Natural killer cell treated with Interleukin-12 subunit alpha and Interleukin-12 subunit beta and Interleukin-15 and Interleukin-18, amount 100 ng/mL, for 72 hours (primary cell): ENCODE measurements at places on chromosomes 12 and 14. TPM values are rescaled to one million over a fixed set of nuclear protein-coding genes. Genes with fewer than 3 reads are reported as not detected.

DNA sequence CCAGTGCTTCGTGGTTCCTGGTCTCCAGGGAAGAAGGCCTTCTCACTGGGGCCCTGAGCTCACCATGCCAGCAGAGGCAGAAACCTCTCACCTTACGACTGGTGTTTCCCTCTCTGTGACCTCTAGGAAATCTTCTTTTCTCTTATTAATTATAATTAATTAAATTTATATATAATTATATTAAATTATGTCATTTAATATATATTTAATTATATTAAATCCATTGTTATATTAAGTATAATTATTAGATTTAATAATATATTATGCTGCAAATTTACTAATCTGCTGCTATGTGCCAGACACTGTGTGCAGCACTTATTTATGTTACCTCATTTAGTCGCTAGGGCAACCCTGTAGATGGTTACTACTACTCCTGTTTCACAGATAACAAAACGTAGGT is 70.3 kb upstream of the MBIP start:
- no peaks in the 10 kb centered on the region for H3K36me3 ChIP-seq
- no peaks in the 10 kb centered on the region for H3K4me1 ChIP-seq
- no peak overlapping the region for H3K27ac ChIP-seq
- no peak overlapping the region for H3K4me3 ChIP-seq
- H3K27me3 ChIP-seq, result peaks cover 17% of the 10 kb centered on the region

Gene RGS6
- not detected for total RNA-seq

Gene CLEC2B
- total RNA-seq, result 70.3 TPM

Gene RAD51B
- total RNA-seq, result 67.3 TPM

DNA sequence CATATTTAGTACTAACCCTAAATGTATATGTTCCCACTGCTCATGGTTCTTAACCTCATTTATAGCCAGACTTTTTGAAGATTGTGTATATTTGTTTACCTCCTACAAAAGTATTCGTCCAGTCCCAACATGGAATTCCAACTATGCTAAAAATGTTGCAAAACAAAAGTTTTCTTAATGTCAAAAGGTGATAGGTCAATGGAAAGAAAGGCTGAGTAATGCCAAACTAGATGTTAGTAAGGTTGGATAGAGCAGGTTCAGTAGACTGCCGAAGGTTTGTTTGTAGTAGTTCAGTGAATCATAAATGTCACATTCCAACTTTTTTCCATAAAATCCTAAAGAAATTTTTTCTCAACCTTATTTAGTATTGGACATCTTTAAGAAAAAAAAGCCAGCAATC is 874.5 kb downstream of the FLRT2 start:
- no peaks in the 10 kb centered on the region for H3K36me3 ChIP-seq
- DNase-seq, result no peak
- no peaks in the 10 kb centered on the region for H3K27me3 ChIP-seq

Gene TEX52
- not detected for total RNA-seq

Gene DHRS4L2
- total RNA-seq, result 13.7 TPM

- peak; percentile 22 for DNase-seq
- H3K4me3 ChIP-seq, result no peak overlapping the region
- no peak overlapping the region for H3K27ac ChIP-seq
These were observed 10.1 kb downstream of the ARL6IP4 start for GRCh38 chr12:122990561-122990960.

Gene HCAR2
- 0.64 TPM for total RNA-seq

DNA sequence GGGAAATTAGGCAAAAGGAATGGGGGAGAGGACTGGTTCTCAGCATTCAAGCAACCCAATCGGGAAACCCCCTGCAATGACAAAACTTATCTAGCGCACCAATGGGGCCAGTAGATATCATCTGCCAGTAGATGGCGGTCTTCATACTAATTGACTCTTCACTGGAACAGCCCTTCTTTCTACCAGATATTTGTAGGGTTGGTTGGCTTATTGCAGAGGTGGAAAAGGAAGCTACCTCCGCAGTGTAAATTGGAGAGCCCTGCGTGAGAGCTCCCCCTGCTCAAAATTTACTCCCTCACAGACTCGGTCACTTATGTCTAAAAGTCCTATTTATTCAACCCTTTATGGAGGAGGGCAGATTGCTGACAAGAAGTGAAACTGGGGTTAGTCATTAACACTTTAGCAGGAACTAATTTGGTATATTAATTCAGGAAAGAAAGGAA is 166.1 kb upstream of the CCND2 start:
- no peaks in the 10 kb centered on the region for H3K27me3 ChIP-seq
- H3K27ac ChIP-seq, result peak overlapping the region; percentile 85
- peaks cover 56% of the 10 kb centered on the region for H3K4me1 ChIP-seq
- H3K4me3 ChIP-seq, result peak overlapping the region; percentile 82

- no peaks in the 10 kb centered on the region for H3K36me3 ChIP-seq
- peaks cover 75% of the 10 kb centered on the region for H3K4me1 ChIP-seq
- H3K27me3 ChIP-seq, result no peaks in the 10 kb centered on the region
- no peak overlapping the region for H3K27ac ChIP-seq
- H3K4me3 ChIP-seq, result no peak overlapping the region
- DNase-seq, result no peak
These were observed 56.0 kb downstream of the PLEKHG3 start for GRCh38 chr14:64760146-64760755.

- no peak overlapping the region for H3K4me3 ChIP-seq
- peak overlapping the region; percentile 36 for H3K27ac ChIP-seq
- no peaks in the 10 kb centered on the region for H3K36me3 ChIP-seq
- DNase-seq, result no peak
These were observed 426.7 kb downstream of the RAD51B start for GRCh38 chr14:68246074-68246785.

Gene FAM181A
- not detected for total RNA-seq

DNA sequence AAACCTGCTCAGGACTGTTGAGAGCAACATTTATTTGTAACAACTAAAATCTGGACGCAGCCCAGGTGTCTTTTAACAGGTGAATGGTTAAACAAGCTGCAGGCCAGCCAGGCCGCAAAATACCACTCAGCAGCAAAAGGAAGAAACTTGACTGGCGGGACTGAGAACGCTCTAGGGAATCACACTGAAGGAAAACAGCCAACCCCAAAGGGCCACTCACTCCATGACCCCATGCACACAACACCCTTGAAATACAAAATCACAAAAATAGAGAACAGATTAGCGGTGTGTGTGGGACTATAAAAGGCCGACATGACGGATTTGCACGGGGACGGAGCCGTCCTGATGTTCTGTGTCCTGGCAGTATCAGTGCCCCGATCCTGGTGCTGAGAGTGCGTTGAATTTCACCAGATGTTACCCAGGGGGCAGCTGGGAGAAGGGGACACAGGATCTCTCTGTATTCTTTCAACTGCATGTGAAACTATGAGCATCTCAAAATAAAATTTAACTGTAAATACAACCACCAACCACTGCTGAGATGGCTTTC is 23.0 kb downstream of the VPS37B start:
- H3K4me3 ChIP-seq, result peak overlapping the region; percentile 89
- peaks cover 70% of the 10 kb centered on the region for H3K4me1 ChIP-seq
- no peaks in the 10 kb centered on the region for H3K27me3 ChIP-seq
- no peaks in the 10 kb centered on the region for H3K36me3 ChIP-seq
- peak overlapping the region; percentile 65 for H3K27ac ChIP-seq

GRCh38 chr14:65805113-65805473 is 392.6 kb downstream of the FUT8 start:
- DNase-seq, result no peak
- no peak overlapping the region for H3K27ac ChIP-seq
- H3K4me1 ChIP-seq, result no peaks in the 10 kb centered on the region
- no peak overlapping the region for H3K4me3 ChIP-seq
- H3K27me3 ChIP-seq, result peaks cover 8% of the 10 kb centered on the region

GRCh38 chr12:60159761-60160160 is 563.9 kb downstream of the SLC16A7 start:
- no peak overlapping the region for H3K4me3 ChIP-seq
- no peak overlapping the region for H3K27ac ChIP-seq
- H3K27me3 ChIP-seq, result no peaks in the 10 kb centered on the region
- peaks cover 5% of the 10 kb centered on the region for H3K36me3 ChIP-seq
- DNase-seq, result no peak

- H3K4me1 ChIP-seq, result peaks cover 82% of the 10 kb centered on the region
- no peaks in the 10 kb centered on the region for H3K27me3 ChIP-seq
These were observed 12.3 kb downstream of the CLEC2B start for GRCh38 chr12:9856894-9857293.

DNA sequence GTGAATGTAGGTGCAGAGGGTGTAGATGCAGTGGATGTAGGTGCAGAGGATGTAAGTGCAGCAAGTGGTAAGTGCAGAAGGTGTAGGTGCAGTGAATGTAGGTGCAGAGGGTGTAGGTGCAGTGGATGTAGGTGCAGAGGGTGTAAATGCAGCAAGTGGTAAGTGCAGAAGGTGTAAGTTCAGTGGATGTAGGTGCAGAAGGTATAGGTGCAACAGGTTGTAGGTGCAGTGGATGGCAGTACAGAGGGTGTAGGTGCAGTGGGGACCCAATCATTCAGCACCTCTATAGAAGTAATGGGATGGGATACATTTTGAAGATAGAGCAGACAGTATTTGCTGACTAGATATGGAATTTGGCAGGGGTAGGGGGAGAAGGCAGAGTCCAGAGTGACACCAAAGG is 85.0 kb downstream of the HECTD4 start:
- H3K27ac ChIP-seq, result no peak overlapping the region
- H3K36me3 ChIP-seq, result peaks cover 1% of the 10 kb centered on the region
- no peaks in the 10 kb centered on the region for H3K27me3 ChIP-seq
- peaks cover 3% of the 10 kb centered on the region for H3K4me1 ChIP-seq

Gene OVCH1
- not detected for total RNA-seq

DNA sequence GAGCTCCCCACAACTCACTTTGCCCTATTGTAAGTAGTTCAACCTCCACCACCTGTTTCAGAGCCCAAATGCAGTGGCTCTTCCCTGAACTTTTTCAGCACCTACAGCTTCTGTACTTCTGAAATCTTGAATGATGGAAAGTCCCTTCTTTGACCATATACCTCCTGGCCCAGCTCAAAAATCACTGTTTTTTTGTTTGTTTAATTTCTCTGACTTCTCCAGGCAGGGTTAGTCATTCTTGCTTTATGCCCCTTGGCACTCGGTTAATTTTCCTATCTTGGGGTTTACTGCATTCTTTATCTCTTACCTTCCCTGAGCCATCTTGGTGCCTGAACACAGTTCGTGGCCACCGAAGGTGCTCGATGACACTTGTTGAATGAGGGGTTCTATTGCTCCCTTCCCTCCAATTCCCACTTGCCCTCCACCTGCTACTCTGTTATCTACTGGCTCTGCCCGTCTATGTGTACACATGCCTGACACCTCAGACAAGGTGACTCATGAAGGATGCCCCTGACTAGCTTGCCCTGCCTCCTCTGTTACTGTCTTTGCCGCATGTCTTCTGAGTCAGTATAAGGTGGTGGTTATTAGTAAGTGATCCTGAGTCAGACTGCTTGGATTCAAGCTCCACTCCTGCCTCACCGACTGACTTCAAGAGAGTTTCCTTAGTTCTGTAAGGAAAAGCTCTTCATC is 4.4 kb downstream of the AMHR2 start:
- H3K27me3 ChIP-seq, result no peaks in the 10 kb centered on the region
- H3K27ac ChIP-seq, result no peak overlapping the region
- H3K4me3 ChIP-seq, result no peak overlapping the region

- DNase-seq, result no peak
- H3K4me1 ChIP-seq, result peaks cover 14% of the 10 kb centered on the region
- peaks cover 33% of the 10 kb centered on the region for H3K27me3 ChIP-seq
- no peaks in the 10 kb centered on the region for H3K36me3 ChIP-seq
- no peak overlapping the region for H3K27ac ChIP-seq
These were observed 48.9 kb downstream of the SMOC1 start for GRCh38 chr14:69928111-69928523.

DNA sequence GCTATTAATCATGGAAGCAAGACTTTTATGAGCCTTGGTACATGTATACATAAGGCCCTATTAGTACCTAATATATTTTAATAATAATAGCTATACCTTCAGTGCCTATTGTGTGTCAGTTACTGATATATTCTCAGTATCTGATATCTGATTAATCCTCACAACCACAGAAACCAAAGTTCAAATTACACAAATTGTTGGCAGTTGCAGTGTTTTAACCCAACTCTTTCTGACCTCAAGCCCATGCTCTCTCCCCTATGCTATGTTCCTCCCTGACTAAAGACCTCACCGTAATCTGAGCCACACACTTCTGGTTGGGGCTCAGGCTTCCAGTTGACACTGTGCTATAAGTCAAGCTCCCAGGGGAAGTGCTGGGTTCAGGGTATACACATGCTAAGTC is 214.4 kb downstream of the SPTSSA start:
- H3K4me3 ChIP-seq, result no peak overlapping the region
- no peaks in the 10 kb centered on the region for H3K36me3 ChIP-seq
- H3K4me1 ChIP-seq, result no peaks in the 10 kb centered on the region
- no peak overlapping the region for H3K27ac ChIP-seq

DNA sequence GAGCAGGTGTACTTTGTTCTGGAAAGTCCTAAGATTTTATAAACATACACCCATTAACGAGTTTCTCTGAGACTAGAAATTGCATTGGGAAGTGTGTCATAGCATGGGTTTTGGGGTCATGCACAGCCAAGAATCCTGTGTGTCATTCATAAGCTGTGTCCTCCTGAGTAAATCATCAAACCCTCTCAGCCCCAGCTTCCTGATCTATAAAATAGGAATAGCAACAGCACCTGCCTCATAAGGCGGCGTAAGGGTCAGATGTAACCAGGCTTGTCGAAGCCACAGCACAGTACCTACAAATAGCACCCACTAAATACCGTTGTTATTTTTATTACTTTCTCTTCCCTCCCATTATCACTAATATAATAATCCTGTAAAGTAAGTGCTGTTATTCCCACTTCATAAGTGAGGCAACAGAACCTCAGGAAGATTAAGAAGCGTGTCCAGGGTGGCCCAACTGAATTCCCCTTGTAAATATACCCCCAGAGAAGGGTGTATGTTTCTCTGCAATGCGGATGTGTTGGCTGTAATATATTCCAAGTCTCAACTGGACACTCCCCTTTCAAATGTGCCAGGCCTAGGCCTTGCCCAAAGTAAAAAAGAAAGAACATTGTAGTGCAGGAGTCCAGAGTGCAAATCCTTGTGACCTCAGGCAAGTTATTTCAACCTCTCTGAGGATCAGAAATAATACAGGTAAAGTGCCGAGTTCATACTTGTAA is 188.3 kb upstream of the BCL2L14 start:
- no peaks in the 10 kb centered on the region for H3K27me3 ChIP-seq
- H3K4me3 ChIP-seq, result no peak overlapping the region
- DNase-seq, result no peak
- H3K27ac ChIP-seq, result no peak overlapping the region
- peaks cover 24% of the 10 kb centered on the region for H3K36me3 ChIP-seq

- DNase-seq, result peak; percentile 64
- H3K4me1 ChIP-seq, result peaks cover 78% of the 10 kb centered on the region
- peak overlapping the region; percentile 91 for H3K27ac ChIP-seq
- H3K27me3 ChIP-seq, result no peaks in the 10 kb centered on the region
- no peaks in the 10 kb centered on the region for H3K36me3 ChIP-seq
These were observed 52.4 kb downstream of the PHLDA1 start for GRCh38 chr12:75979181-75979580.

GRCh38 chr12:47110718-47111391 is 31.1 kb upstream of the AMIGO2 start:
- H3K4me3 ChIP-seq, result peak overlapping the region; percentile 68
- peaks cover 17% of the 10 kb centered on the region for H3K4me1 ChIP-seq
- no peak for DNase-seq
- peak overlapping the region; percentile 18 for H3K27ac ChIP-seq
- H3K36me3 ChIP-seq, result no peaks in the 10 kb centered on the region

- DNase-seq, result no peak
- H3K27ac ChIP-seq, result no peak overlapping the region
- peaks cover 12% of the 10 kb centered on the region for H3K27me3 ChIP-seq
- H3K36me3 ChIP-seq, result no peaks in the 10 kb centered on the region
- H3K4me3 ChIP-seq, result no peak overlapping the region
These were observed 51.0 kb downstream of the LMNTD1 start for GRCh38 chr12:25502118-25502517.
